ENCODE measurements at places on chromosomes 11 and 22.

GRCh38 chr22:40764763-40765441, 54.2 kb downstream of the SLC25A17 start:
- no peak for DNase-seq

DNA sequence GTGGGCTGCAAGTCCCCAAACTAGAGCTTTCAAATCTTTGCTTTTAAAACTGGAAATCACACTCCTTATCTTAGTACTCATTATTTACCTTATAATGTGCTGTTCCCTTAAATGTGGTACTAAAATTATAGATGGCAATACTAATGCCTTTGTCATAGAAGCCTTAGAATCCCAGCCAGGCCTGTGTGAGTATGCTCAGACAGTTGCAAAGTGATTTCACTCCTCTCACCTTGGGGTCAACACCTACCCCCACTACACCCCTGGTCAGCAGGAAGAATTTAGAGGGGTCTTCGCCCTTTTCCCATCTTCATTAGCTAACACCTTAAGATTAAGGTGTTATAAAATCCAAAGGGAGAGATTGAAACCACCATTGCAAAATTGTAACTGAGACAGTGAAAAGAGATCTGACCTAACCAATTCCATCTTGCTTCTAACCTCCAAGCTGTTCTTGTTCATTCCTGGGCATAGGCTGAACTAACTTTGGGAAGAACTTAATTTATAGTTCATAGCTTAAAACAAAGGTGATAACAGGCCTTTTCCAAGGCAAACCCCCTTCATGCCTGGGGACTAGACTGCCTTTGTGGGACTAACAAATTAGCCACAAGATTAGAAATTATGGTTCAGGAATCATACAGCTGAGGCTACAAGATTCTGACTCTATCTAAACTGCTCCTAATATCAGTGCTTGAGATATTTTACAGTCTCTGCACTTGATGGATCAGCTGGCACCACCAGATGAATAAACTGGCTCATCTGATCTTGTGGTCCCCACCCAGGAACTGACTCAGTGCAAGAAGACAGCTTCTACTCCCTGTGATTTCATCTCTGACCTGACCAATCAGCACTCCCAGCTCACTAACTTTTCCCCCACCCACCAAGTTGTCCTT, 10.4 kb upstream of the MRPL17 start:
- no peak for DNase-seq

DNA sequence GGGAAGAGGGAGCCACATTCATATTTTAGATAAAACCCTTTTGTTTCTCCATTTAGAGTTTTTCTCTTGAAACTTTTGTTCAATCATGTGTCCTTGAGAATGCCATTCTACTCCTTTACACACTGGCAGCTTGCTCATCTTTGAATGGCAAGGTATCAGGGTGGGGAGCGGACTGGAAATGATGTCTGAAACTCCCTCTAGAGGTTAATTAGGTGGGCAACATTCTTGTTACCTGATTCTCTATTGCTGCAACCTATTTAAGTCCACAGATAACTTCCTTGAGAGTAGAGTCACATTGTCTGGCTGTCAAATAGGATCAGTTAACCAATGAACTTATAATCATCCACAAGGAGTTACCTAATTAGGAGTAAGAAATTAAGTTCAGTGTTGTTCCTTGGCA, 533.6 kb upstream of the API5 start:
- DNase-seq, result no peak

DNA sequence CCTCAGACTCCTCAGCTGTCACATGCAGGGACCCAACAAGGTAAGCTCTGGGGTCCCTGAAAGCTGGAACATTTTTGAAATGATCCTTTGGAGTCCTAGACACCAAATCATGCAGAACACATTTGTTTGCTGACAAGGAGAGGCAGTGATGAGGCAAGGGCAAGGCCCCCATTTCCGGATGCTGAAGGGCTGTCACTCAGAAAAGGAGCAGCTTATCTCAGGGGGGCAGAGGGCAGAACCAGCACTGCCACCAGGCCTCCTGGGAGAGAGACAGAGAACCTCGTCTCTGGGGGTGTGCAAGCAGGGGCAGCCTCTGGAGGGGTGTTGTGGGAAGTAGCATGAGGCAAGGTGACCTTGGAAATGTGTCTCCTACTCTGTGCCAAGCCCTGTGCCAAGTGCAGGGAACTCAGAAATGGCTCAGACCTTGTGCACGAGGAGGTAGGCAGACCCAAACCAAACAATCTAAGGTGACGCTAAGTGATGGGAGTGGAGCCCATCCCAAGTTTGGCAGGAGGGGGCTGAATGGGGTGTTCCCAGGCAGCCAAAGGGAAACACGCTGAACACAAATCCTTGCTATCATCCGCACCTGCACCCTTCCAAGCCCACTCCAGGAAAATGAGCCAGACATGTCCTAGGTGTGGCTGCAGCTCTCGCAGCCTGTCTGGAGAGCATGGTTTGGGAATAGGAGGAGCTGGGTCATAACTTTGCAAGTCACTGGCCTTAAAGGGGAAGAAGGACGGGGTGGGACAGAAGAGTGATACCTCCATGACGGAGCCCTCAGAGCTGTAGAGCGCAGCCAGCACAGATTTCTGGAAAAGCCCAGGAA, 94.2 kb downstream of the PDE2A start:
- no peak for DNase-seq

GRCh38 chr11:26764315-26764714, 42.5 kb upstream of the SLC5A12 start:
- no peak for DNase-seq

GRCh38 chr22:44165286-44165874, 15.3 kb upstream of the PARVG start:
- no peak for DNase-seq

- no peak for DNase-seq
Observed at GRCh38 chr22:47172771-47173534, 410.5 kb downstream of the TBC1D22A start.

GRCh38 chr11:45726493-45727054, 61.2 kb upstream of the CHST1 start:
- DNase-seq, result no peak

GRCh38 chr11:18013790-18014507, 1.1 kb upstream of the SERGEF start:
- no peak for DNase-seq

DNA sequence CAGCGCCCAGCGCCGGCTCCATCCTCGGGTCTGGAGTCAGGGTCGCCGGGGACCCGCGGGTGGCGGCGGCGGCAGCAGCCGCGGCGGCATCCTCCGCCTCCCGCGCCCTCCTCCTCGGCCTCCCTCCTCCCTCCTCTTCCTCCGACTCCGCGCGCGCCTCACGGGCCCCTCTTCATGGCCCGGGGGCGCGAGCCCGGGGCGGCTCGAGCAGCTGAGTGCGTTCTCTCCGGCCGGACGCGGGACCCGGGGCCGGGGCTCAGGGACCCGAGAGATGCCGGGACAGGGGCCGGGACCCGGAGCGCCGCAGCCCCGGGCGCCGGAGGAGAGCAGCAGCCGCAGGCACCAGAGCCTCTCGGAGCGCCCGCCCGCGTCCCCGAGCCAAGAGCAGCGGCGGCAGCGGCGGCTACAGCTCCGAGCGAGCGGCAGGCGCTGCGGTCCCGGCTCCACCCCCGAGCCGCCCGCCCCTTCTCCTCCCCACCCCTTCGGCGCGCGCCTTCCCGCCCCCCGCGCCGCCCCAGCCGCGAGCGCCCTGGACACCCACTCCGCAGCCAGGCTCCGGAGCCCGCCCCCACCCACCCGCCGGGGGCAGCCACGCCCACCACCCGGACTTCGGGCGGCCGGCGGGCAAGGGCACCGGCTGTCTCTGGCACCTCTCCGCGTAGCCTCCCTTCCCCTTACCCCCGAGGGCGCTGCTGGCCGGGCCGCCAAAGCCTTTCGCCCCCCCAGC, at the start of gene CHST1:
Gene CHST1 (minus strand): TSS at position 417 of the 727 bp plus-strand sequence. CDS start 14,699 bp downstream, outside the sequence.
- DNase-seq, result no peak

- DNase-seq, result no peak
Observed at GRCh38 chr11:134417871-134418840, 6.1 kb upstream of the B3GAT1 start.

- no peak for DNase-seq
Observed at GRCh38 chr11:114987186-114987760, 308.9 kb downstream of the NXPE2 start.

Measured in hematopoietic multipotent progenitor cell (in vitro differentiated cells).